ENCODE measurements at places on chromosomes 4 and X.

GRCh38 chr4:6189511-6189910, 10.8 kb downstream of the JAKMIP1 start:
- no peak for DNase-seq

- no peak for DNase-seq
Measured at GRCh38 chrX:1248331-1249061, 20.1 kb upstream of the CSF2RA start.

DNA sequence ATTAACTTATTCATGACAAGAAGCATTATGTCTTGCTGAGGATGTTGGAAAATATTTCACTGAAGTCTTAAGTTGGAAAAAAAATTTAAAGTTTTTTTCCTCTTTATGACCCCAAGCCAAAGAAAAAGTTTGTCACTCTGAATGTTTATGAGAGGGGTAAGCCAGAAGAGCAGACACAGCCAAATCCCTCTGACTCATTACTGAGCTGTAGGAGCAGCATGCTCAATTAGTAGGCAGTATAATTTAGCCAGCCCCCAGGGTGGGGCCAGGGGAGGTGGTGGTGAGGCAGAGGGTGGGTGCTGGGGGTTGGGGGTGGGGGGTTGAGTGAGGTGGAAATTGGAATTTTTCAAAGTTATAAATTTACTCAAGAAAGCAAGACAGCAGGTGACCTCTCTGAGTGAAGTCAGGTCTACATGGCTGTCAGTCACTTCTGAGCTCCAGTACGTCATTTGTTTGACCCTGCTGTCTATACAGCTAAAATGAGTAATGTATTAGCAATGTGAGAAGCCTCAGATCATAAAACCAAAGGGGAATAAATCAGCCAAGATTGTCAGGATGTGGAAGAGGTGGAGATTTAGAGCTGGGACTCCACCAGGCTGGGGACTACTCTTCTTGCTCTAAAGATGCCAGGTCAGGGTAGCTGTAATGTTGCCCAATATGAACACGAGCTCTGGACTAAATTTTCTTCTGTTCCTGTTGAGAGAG, 98.8 kb upstream of the NDP start:
- DNase-seq, result no peak

DNA sequence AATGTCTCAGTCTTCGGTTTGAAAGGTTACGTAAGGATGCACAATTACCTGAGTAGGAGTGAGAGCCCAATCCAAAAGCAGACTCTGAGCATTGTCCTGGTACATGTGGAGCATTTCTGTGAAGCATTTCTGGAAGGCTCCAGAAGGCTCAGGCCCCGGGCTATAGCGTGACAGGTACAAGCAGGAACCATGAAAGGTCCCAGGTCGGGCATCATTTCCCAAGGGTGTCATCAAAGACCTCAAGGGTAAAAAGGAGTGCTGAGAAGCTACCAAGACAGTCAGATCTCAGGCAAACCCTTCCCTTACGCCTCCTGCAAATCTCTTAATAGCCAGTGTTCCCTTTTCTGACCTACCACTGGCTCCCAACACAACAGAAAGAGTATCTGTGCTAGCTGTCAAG, 30.8 kb downstream of the GPC4 start:
- DNase-seq, result no peak

DNA sequence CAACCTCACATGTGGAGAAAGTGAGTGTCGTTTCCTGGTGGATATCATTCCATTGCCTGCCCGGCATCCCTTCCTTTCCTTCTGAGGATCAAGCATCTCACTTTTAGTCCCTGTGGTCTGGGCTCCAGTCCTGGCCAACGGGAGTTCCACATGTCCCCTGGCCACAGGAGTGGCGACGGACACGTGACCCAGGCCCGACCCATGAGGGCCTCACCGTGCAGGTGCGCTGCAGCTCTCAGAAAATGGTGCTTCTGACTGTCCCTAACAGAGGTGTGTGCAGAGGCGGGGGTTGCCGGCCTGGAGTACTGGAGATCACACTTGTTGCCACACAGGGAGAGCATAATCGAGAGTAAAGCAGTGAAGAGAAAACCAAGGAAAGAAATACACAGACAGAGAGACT, 476.9 kb upstream of the FRG1 start:
- no peak for DNase-seq

- DNase-seq, result no peak
Measured at GRCh38 chr4:138999666-139000065, 15.9 kb upstream of the NOCT start.

DNA sequence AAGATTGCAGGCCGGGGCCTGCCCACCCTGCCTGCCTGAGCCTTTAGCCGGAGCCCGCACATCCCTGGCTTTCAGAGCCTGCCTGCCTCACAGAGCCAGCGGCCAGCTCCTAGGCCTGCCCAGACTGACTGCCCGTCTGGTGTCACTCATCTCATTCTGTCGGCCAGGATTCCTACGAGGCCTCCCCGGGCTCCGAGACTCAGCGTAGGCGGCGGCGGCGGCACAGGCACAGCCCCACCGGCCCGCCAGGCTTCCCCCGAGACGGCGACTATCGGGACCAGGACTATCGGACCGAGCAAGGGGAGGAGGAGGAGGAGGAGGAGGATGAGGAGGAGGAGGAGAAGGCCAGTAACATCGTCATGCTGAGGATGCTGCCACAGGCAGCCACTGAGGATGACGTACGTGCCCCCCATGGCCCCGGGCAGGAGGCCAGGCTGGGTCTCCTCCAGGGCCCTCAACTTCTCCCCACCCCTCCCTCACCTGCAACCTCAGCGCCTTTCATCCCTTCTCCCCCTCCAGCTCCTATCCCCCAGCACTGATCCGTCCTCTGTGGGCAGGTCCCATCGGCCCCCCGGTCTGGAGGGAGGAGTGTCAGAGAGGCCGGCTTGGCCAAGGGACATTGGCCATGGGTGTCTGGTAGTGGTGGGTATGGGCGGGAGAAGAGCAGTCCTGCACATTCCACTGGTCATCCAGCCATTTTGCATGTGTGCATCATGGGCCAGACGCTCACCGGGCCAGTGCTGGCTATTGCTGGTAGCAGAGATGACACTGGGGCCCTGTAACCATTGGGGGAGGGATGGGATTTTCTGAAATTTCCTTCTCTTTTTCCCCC, 22.6 kb upstream of the UBA1 start:
- DNase-seq, result no peak

GRCh38 chrX:123210252-123210651, 26.2 kb downstream of the GRIA3 start:
- no peak for DNase-seq

DNA sequence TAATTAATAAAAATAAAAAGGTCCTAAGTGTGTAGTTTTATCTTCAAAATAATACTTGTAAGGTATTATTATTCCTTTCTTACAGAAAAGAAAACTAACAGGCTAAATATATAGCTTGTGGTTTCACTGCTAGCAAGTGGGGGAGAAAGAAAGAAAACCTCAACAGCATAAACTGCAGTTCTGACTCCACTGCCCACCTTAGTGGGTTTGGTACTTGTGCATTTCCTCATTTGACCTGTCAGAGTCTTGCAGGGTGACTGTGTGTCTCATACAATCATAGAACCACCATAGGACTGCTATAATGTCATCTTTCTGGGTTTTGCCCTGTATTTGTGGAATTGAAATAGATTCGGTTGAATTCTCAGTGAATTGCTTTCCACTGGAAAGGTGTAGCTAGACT, 94.7 kb upstream of the PUDP start:
- no peak for DNase-seq

GRCh38 chr4:112771-113170, 11.5 kb upstream of the ZNF718 start:
- DNase-seq, result no peak

- DNase-seq, result no peak
Measured at GRCh38 chr4:152118819-152119553, 358.2 kb upstream of the GATB start.

GRCh38 chrX:480861-481417, 94.2 kb upstream of the PPP2R3B start:
- no peak for DNase-seq

DNA sequence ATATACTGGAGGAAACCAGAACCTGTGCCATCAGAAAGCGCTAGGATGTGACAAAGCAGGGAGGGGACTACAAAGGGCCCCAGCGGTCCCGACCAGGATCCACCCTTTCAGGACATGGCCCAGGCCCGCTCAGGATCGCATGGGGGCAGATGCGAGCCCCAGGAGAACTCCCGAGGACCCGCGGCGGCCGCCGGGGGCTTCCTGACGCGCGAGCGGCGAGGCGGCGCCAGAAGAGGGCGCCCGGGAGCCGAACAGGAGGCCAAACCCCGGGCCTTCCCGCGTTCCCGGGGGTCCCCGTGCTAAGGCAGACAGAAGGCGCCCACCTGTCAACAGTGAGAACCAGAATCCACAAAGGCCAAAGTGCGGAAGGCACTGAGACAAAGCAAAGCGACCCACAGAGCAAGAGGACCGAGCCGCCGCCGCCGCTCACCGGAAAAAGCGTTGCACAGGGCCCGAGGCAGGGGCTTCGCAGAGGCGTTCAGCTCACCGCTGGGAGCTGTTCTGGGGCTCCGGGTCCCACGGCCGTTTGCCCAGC, 7.3 kb upstream of the OPN1LW start:
- peak; percentile 79 for DNase-seq

GRCh38 chr4:126004941-126005340, 690.2 kb downstream of the FAT4 start:
- no peak for DNase-seq

- no peak for DNase-seq
Measured at GRCh38 chr4:52231526-52231925, 180.4 kb downstream of the SPATA18 start.

- no peak for DNase-seq
Measured at GRCh38 chr4:87734084-87734483, 65.3 kb upstream of the IBSP start.

GRCh38 chrX:19863212-19863856, 24.1 kb downstream of the SH3KBP1 start:
- no peak for DNase-seq

Data from activated CD8-positive, alpha-beta memory T cell treated with anti-CD3 and anti-CD28 coated beads, Interleukin-2, amount 10 ng/mL, durations not matched to agents 7 days and 5 days (primary cell).